SK-MEL-5 (cell line): ENCODE measurements at places on chromosomes 3 and 15. TPM values are rescaled to one million over a fixed set of nuclear protein-coding genes. Genes with fewer than 3 reads are reported as not detected.

- no peak for DNase-seq
Observed at GRCh38 chr15:22942877-22943276, 37.3 kb downstream of the CYFIP1 start.

- DNase-seq: no peak
Observed at GRCh38 chr3:127747751-127748521, 74.4 kb downstream of the MGLL start.

DNA sequence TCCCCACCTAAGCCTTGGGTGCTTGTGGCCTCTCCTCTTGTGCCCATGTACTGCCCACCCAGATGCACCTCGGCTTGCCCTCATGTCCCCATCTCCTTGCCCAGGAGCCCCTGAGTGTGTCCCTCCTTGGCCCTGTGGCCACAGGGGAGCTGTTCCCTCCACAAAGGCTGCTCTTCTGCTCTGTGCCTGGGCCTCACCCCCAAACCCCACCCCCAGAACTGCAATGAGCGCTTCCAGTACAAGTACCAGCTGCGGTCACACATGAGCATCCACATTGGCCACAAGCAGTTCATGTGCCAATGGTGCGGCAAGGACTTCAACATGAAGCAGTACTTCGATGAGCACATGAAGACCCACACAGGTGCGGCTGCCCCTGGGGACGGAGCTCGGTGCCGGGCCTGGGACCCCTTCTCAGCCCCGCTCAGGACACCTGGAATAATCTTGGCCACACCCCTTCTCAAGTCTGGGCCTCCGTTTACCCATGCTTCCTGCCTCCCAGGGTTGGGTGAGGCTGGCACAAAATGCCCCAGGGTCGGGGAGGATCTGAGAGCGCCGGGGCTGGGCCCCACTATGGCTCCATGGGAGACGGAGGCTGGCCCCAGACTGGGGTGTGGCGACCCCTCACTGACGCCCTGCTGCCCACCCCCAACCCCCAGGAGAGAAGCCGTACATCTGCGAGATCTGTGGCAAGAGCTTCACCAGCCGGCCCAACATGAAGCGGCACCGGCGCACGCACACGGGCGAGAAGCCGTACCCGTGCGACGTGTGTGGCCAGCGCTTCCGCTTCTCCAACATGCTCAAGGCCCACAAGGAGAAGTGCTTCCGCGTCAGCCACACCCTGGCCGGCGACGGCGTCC, 10.3 kb downstream of the ZBTB47 start:
- DNase-seq: no peak

DNA sequence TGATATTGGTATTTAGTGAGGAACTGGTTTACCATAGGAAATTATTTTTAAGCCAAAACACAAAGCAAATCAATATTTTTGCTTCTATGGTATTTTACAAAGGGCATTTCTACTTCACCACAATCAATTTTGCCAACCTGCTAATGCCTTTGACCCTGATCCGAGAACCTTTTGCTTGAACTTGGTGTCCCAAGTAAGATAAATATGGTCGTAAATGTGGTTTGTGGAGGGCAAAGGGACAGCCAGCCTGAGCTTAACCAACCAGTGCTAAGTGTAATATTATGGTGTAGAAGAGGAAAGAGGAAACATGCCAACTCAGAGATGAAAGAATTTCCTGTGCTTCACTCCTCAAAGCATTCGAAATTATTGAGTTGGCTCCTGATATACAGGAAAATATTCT, 148.4 kb downstream of the C3orf38 start:
- no peak for DNase-seq

DNA sequence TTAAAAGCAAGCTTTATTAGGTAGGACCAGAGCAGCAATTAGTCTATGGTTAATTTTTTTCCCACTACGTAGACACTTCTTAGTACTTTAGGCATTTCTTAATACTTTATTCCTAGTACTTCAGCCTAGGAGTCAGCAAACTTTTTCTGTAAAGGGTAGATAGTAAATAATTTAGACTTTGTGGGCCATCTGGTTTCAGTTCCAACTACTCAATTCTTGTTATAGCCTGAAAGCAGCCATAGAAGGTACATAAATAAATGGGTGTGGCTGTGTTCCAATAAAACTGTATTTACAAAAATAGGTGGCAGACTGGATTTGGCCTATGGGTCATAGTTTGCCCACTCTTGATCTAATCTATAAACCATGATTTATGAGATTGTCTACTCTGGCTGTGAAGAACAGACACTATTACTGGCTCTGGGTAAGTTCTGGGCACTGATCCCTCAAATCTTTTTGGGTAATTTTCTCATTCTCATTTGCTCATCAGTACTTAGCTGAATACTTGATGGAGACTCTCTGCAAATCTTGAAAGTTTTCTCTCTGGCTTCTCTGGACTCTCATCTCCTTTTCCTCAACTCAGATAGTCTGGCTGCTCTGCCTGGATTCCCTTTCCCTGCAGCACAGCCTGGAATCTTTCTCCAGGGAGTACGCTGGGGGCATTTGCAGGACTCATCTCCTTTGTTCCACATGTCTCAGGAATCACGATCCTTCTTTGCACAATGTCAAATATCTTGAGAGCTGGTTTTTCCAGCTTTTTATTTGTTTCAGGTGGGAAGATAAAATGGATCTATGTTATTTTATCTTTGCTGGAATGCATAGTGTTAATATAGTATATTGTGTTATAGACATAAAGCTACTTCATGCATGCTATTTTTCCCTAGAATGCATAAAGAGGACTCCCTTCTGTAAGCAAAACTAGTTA, 524.8 kb upstream of the TBL1XR1 start:
- no peak for DNase-seq

- DNase-seq: no peak
Observed at GRCh38 chr3:61132062-61132461, 119.2 kb downstream of the FHIT start.

GRCh38 chr15:74750751-74751150, 2.1 kb downstream of the CYP1A2 start:
- no peak for DNase-seq

- no peak for DNase-seq
Observed at GRCh38 chr3:36846406-36846805, 82.1 kb upstream of the DCLK3 start.

- peak; percentile 94 for DNase-seq
Observed at GRCh38 chr3:179716811-179717210, 64.0 kb downstream of the USP13 start.

- no peak for DNase-seq
Observed at GRCh38 chr15:75178938-75179745, 22.5 kb upstream of the C15orf39 start.

DNA sequence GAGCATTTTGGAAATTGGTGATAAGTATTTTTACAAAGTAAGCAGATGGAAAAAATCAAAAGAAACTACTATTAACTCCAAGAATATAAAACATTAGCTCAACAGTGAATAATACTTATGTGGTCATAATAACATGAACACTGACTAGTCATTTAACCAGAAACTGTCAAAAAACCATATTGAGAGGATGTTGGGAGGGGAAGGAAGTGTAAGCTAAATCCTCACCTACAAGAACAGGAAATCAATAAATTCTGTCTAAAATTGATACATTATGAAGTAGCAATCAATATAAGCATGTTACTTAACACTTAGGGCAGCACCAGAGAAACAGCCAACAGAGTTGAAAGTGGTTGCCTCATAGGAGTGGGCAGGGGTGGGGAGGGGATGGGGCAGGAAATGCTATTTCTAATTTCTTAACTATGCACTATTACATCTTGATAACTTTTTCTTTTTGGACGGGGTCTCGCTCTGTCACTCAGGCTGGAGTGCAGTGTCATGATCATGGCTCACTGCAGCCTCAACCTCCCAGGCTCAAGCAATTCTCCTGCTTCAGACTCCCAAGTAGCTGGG, 41.7 kb downstream of the CCR3 start:
- no peak for DNase-seq

- no peak for DNase-seq
Observed at GRCh38 chr15:36756707-36757106, 177.3 kb downstream of the CDIN1 start.

- DNase-seq: no peak
Observed at GRCh38 chr3:130374033-130374432, 28.6 kb downstream of the COL6A5 start.

- peak; percentile 40 for DNase-seq
Observed at GRCh38 chr3:27521179-27521871, 37.1 kb upstream of the SLC4A7 start.

DNA sequence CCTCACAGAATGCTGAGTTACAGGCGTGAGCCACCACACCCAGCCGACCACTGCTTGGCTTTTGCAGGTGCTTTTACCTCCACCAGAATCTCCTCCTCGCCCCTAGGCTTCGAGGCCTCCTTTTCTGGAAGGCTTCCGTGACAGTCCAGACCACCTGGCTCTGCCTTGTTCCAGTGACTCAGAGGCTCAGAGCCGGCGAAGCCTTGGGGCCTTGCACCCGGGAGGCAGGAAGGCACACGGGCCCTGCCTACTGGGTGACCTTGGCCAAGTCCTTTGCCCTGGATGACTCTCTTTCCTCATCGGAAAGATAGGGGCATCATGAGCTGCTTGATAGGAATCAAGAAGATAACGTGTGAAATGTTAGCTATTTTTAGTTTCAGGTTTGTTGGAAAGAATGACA, 31.3 kb upstream of the FURIN start:
- no peak for DNase-seq

DNA sequence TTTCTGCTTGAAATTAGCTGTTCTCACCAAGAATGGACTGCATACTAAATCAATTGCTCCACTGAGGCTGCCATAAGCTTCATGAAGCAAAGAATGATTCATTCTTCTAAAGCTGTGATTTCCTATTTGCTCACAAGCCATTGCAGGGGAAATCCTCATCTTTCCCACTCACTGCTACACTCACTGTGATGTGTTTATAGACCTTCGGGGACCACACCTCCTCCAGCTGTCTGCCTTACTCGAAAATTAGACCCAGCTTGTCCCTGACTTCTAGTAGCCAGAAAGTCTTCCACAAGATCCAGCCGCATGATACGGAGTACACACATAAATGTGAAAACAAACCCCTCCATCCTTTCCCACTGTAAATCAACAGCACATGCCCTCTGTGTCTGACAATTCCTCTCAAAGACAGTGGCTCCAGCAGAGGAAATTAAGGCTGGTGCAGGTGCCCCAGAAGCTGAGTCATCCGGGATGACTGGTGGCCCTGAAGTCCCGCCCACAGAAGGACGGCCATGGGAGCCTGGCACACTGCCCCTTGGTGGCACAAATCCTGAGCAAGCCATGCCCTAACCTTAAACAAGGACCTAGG, 172.0 kb downstream of the STT3B start:
- DNase-seq: no peak

DNA sequence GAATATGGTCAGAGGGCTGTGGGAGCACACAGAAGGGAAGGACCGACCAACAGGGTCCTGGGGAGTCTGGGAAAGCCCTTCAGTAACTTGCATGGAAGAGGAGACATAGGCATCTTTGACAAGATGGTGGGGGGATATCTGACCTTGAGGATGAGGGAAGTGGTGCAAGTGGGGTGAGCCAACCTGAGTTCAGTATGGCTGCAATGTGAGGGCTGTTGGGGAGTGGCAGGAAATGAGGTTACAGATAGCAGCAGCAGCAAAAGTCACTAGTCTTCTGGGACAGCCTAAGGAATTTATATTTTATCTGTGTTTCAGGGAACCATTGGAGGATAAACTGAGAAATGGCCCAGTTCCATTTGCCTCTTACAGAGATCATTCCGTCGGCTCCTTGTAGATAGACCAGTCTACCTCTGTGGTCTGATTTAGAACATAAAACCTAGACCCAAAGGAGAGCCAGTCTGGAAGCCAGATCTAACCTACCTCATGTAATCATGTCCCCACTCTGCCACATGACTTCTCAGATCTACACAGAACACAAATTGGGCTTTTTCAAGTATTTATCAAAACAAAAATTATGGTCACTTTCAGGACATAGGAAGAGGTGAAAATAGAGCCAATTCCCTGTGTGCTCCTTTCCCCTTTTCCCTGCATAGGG, 75.6 kb downstream of the ST6GAL1 start:
- no peak for DNase-seq

GRCh38 chr3:172031996-172032395, 7.4 kb upstream of the FNDC3B start:
- no peak for DNase-seq

DNA sequence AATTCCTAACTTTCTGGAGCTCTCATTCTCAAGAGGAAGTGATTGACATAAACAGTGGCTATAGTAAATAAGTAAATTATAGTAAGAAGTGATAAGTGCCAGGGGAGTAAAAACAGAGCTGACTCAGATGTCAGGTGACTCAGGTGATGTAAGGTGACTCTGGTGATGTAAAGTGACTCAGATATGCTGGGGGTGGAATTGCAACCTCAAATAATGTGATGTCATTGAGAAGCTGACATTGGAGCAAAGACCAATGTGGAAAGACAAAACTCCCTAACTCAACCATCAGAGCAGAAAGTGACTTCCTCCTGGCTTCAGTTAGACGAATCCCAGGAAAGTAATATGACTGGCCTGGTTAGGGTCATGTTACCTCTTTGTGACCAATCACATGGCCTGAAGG, 144.2 kb upstream of the SNTN start:
- DNase-seq: no peak

- DNase-seq: no peak
Observed at GRCh38 chr15:75895731-75896130, 7.9 kb upstream of the FBXO22 start.

DNA sequence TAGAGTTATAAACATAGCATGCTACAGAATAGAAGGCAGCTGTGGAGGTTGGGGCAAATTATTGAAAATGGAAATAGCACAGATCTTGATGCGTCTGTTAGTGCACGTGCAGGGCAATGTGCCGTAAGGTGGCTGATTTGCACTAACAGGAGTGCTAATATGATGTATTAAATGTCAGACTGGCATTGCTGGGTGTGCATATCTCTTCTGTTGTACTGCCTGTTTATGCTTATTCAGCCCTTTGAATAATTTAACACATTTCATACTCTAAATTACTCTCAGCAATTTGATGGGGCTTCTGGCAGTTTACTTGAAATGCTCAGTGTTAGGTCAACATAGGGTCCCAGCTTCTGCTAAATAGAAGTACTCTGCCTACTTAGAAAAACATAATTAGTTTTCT, 395.6 kb downstream of the MCTP2 start:
- no peak for DNase-seq

GCNT3 gene
- total RNA-seq: 0.48 and 0.59 TPM in 2 replicates

SERINC4 gene
- total RNA-seq: not detected in 2 replicates

LRRC49 gene
- 1.1 and 1.6 TPM in 2 replicates for total RNA-seq

WDR6 gene
- 25.7 and 27.3 TPM in 2 replicates for total RNA-seq

CFAP100 gene
- total RNA-seq: not detected in 2 replicates

GRK7 gene
- total RNA-seq: not detected in 2 replicates

LEKR1 gene
- total RNA-seq: 0.21 TPM in 1 of 2 replicates, not detected in the other

AHSG gene
- not detected in 2 replicates for total RNA-seq

SAMMSON gene
- 26.3 and 26.5 TPM in 2 replicates for total RNA-seq

UACA gene
- total RNA-seq: 24.4 and 27.1 TPM in 2 replicates

HYPK gene
- 4.3 and 4.8 TPM in 2 replicates for total RNA-seq

ZWILCH gene
- 18.7 and 25.5 TPM in 2 replicates for total RNA-seq

RAD51 gene
- total RNA-seq: 5.1 and 7.0 TPM in 2 replicates
